ENCODE measurements at places on chromosomes 3 and 15.

DNA sequence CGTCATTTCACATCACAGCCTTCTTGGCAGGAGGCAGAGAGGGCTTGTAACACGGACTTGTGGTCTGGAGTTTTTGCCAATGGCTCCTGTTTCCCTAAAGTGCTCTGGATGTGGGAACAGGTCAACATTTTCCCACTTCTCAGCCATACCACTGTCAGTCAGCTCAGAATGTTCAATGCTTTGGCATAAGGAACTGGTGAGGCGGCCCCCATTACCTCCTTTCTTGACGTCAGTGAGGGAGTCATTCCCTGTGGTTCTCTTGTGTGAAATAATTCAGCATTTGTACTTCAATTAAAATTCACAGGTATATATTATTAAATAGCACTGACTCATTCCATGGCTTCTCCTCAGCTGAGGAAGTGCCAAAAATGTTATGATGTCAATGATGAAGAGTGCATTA, 167.1 kb downstream of the P3H2 start:
- DNase-seq = no peak

DNA sequence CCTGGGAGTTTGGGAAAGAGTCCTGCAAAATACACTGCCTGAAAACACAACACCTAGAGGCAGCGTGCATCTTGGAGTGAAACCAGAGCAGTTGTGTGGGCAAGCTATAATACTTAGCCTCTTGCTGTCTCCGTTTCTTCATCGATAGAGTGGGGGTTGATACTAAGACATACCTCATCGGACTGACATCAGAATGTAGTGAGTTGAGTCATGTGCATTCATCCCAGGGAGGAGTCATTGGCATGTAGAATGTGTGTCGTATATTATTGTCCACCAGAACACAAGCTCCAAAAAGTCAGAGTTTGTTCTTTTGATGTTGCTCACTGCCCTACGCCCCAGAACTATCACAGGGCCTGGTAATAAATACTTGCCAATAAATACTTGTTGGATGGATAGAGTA, 4.3 kb downstream of the SNTN start:
- DNase-seq = no peak

DNA sequence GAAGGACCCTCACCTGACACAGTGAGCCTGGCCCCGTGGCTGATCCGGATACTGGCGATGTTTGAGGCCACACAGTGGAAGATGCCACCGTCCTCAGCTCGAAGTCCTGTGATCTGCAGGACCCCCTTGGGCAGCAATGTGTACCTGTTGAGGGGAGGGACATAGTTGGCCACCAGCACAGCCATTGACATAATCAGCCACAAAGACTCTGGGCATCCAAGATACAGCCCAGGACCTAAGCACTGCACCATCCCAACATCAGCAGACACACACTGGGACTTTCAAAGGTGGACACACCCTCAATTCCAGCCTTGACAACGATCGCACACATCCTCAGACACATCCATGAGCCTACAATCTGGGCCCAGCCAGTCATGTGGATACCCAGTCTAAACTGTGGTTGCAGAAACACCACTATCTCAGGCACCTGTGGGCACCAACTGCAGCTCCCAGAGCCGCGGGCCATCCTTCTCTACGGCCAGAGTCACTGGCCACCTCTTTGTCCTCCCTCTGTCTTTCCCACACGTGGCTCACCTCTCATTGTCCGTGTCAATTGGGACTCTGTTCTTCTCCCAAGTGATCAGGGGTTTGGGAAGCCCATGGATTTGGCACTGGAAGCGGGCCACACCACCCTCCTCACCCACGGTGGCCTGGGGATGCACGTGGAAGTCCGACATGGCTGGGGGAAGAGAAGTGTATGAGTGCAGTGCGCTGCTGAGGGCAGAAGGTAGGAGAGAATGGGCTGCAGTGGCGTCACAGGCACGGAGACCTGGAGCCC, 31.0 kb downstream of the RNU5B-1 start:
- no peak for DNase-seq

DNA sequence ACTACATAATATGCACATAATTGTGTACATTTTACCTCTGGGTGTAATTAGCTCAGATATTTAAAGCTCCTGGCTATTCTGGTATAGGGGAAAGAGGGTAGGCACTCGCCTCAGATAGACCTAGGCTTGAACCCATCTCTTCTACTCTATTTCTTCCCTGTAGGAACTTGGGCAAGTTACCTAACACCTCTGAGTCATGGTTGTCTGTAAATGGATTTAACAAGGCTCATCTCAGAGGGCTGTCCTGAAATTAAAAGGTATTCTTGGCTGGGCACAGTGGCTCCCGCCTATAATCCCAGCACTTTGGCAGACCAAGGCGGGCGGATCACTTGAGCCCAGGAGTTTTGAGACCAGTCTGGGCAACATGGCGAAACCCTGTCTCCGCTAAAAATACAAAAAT, 30.7 kb downstream of the NANOGP8 start:
- no peak for DNase-seq

DNA sequence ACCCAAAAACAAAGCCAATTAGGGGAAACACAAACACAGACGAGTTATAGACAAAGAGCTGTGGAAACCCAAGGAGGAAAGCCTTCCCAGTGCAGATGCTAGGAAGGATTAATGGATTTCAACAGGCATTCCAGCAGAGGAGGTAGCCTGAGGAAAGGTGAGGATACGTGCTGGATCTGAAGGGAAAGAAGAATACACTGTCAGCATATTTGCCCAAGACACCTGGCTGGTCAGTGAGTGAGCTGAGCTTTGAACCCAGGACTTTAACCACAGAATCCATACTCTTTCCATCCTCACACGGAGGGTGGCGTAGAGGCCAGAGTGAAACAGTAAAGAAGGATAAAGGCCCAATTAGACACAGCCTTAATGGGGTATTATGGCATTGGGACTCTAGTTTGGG, 9.1 kb upstream of the BFSP2 start:
- DNase-seq = no peak

DNA sequence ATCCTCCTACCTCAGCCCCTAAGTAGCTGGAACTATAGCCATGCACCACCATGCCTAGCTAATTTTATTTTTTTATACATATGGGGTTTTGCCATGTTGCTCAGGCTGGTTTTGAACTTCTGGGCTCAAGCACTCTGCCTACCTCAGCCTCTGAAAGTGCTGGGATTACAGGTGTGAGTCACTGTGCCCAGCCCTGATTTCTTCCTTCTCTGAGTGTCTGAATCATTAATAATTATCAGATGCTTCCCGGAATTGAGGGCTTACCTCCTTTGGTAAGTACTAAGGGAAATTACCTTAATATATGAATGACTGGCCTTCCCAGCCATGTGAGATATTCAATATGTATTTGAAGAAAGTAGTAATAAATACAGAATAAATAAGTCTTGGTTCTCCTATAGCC, 7.2 kb downstream of the CLPX start:
- no peak for DNase-seq
